ENCODE measurements at places on chromosomes 5 and 9.

GRCh38 chr5:80864706-80865435 is 95.3 kb upstream of the RASGRF2 start:
- peak; percentile 88 for ATAC-seq

DNA sequence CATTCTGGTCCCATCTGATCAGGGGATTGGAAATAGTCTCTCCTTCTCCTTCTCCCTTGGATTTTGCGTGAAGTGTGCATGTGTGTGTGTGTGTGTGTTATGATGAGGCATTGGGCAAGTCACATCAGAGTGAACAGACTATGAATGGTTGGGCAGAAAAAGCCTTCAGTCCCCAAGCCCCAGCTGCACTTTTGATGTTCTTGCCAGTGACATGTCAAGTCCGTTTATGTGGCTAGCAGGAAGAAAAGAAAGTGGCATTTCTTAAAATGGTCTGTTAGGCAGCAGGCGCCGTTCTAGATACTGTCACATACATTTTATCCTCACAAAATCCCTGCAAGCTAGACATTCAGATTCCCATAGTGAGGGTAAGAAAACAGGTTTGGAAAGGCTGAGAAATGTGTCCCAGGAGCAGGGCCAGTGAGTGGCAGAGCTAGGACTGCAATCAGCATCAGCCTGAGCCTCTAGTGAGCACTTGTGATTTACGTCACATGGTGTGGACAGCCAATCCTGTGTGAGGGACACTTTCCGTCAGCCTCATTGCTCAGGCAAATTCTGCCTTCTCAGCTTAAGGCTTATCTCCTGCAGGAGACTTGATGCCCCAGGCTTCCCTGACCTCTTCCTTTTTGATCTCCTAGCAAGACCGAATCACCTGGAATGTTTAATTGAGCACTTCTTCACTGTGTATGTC is 60.4 kb downstream of the GLRA1 start:
- no peak for ATAC-seq

- no peak for ATAC-seq
Observed at GRCh38 chr5:32387211-32387610, 57.3 kb downstream of the ZFR start.

GRCh38 chr9:89428901-89429890 is 68.7 kb downstream of the SEMA4D start:
- ATAC-seq, result no peak

DNA sequence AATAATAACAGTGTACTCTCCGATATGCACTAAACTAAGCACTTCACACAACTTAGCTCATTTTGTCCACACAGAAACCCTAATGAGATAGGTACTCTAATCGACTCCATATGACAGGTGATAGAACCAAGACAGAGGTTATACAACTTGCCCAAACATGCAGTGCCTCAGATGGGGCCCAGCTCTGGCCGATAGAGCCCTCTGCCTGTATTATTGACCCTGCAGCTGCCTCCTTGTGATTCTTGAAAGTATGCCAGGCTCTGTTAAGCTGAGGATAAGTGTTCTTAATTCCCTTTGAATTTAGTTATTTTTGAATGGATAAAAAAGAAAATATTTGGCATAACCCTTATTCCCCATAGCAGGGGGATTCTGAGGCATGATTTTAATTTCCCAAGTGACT is 78.5 kb downstream of the HMHB1 start:
- no peak for ATAC-seq

GRCh38 chr5:171122372-171122771 is 186.7 kb upstream of the TLX3 start:
- no peak for ATAC-seq

DNA sequence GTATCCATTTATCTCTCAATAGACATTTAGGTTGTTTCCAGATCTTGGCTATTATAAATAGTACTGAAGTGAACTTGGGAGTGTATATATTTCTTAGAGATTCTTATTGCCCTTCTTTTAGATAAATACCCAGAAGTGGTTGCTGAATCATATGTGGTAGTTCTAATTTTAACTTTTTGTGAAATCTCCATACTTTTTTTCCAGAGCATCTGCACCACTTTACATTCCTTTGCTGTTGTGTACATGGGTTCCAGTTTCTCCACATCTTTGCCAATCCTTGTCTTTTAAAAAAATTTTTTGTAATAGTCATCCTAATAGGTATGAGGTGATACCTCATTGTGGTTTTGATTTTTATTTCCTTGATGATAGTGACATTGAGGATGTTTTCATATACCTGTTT is 303.7 kb downstream of the CCDC171 start:
- no peak for ATAC-seq

DNA sequence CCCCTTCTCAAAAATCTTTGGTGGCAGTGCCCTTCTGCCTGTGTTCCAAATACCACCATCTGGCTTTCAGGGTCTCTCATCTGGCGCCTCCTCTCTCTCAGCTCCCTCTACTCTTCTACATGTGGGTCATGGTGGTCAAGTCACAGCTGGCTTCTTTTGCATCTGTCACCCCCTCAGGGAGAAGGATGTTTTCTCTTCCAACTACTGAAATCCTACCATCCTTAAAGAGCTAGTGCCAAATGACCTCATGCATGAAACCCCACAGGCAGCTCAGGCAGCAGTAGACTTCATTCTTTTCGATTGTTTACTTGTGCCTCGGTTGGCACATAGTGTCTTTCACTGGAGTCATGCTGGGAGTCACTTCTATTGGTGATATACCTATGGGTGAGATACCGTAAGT is 219.2 kb downstream of the DCP2 start:
- ATAC-seq, result no peak

DNA sequence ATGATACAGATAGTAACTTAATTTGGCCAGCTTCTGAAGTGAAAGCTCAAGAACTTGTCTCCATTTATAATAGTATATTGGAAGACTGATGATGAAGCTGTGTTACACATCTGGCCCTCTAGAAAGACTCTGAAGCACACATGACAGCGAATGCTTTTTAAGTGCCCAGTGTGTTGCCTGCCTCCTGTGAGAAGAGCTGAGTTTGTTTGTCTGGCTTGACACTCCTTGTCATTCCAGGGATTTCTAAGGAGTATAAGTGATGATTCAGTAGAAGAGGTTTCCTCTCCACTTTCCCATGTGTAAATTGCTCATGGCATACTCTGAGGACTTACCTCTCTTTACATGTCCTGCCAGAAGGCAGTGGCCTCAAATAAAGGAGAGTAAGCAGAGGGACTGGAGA is 30.4 kb upstream of the LRRTM2 start:
- ATAC-seq, result no peak

DNA sequence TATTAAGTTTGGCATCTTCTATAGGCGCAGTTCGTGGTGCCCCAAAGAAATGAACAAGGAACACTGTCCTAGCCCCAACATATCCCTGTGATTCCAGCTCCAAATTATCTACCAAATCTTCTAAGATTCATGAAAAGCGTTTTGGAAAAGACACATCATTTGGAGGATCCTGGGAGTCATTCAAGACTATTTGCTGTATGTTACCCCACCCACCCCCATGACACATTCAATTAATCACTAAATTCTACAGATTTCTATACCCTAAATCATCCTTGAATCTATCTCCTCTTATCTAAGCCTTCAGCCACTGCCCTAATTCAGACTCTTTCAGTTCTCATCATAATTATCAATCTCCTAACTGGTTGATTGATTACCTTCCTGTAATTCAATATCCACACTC is 5.5 kb upstream of the RUSC2 start:
- ATAC-seq, result no peak

All from activated T-helper 17 cell treated with anti-CD3 and anti-CD28 coated beads, Interleukin-2, amount 50 U/mL, for 72 hours (primary cell).